ENCODE measurements at places on chromosomes 4 and X.

- no peak for DNase-seq
Measured at GRCh38 chrX:103584596-103584995, 719 bp upstream of the TCEAL4 start.

- no peak for DNase-seq
Measured at GRCh38 chr4:118746251-118746919, 61.2 kb downstream of the METTL14 start.

DNA sequence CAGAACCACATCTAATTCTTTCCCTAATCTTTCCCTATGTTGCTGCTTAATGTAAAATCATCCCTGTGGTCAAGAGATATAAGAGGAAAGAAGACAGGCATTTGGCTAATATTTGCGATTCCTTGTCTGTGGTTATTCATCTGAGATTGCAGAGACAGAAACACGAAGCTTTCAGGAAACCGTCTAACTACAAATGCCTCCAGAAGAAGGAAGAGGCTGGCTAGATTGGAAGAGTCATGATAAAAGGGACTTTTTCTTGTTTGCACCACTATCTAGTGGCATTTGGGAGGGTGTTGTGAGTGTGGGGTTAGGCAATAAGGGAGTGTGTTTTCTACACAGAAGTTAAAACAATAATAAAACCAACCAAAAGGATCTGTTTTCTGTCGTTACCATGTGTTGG, 43.9 kb downstream of the TMEM154 start:
- no peak for DNase-seq

DNA sequence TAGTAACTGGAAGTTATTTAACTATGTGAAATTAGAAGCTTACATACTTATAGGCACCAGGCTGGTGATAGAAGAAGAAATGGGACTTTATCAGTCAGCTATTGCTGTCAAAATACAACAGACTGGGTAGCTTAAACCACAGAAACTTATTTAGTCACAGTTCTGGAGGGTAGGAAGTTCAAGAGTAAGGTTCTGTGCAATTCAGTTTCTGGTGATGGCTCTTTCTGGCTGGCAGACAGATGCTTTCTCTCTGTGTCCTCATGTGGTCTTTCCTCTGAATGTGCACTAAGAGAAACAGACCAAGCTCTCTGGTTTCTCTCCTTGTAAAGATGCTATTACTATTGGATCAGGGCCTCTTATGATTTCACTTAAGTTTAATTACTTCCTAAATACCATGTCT, 92.1 kb upstream of the ANKRD50 start:
- DNase-seq, result no peak

DNA sequence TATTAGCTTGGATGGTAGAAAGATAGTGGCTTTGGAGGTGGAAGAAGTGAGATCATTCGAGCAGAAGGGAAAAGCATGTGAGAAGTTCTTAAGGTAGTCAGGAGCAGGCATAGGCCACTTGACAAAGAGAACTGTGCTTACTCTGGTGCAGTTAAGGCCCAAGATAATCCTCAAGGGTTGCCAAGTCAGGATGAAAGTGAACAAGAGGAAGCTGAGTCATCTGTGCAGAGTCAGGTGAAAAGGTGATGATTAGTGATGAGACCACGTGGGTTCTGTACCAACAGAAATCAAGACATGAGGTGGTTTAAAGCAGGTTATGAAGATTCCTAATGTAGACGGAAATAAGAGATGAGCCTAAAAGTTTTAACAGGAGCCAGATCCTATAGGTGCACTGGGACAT, 369.8 kb downstream of the DTHD1 start:
- no peak for DNase-seq

- no peak for DNase-seq
Measured at GRCh38 chr4:128635141-128635954, 174.2 kb upstream of the JADE1 start.

GRCh38 chr4:87688316-87688715, 38.2 kb downstream of the DMP1 start:
- no peak for DNase-seq

DNA sequence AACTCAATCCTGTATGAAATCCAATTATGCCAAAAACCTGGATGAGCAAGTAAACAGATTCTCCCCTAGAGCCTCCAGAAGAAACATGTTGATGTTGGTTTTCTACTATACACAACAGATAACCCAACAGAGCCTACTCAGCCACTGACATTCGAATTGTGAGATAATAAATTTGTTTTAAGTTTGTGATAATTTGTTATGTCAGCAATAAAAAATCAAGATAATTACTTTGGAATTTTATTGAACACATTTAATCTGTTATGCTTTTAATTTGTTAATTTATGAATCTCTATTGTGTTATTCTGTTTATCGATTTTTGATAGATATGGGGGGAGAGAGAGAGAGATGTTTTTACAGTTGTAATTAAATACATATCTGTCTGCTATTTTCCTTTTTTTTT, 1016.1 kb upstream of the PCDH7 start:
- no peak for DNase-seq

GRCh38 chrX:10470009-10470408, 150.4 kb downstream of the MID1 start:
- DNase-seq, result no peak

- DNase-seq, result no peak
Measured at GRCh38 chr4:76666944-76667532, 230.9 kb downstream of the SOWAHB start.

DNA sequence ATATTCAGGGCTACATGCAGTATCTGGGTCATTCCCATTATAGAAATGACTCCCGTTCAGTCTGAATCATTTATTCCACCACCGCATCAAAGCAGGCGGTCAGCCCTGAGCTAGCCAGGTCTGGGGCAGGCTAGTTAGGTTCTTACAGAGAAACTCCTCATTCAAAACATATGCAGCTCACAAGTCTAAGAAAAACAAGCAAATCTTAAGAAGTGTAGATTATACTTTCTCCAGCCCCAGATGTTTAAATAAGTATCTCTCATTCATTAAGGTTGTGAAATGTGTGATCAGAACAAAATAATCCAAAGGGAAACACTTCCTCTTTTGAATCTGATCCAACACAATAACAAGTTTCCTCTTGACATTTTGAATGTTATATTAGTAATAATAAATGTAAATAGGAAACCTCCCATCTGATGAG, 441.9 kb downstream of the INPP4B start:
- DNase-seq, result no peak

DNA sequence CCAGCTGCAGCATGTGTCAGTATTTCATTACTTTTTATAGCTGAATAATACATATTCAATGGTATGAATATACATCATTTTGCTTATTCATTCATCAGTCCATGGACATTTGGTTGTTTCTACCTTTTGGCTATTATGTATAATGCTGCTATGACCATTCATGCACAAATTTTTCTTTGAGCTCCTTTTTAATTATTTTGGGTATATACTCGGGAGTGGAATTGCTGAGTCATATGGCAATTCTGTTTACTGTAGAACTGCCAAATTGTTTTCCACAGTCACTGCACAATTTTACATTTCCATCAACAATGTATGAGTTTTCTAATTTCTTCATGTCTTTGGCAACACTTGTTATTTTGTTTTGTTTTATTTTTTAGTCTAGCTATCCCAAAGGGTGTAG, 405.9 kb upstream of the PITX2 start:
- DNase-seq, result no peak

DNA sequence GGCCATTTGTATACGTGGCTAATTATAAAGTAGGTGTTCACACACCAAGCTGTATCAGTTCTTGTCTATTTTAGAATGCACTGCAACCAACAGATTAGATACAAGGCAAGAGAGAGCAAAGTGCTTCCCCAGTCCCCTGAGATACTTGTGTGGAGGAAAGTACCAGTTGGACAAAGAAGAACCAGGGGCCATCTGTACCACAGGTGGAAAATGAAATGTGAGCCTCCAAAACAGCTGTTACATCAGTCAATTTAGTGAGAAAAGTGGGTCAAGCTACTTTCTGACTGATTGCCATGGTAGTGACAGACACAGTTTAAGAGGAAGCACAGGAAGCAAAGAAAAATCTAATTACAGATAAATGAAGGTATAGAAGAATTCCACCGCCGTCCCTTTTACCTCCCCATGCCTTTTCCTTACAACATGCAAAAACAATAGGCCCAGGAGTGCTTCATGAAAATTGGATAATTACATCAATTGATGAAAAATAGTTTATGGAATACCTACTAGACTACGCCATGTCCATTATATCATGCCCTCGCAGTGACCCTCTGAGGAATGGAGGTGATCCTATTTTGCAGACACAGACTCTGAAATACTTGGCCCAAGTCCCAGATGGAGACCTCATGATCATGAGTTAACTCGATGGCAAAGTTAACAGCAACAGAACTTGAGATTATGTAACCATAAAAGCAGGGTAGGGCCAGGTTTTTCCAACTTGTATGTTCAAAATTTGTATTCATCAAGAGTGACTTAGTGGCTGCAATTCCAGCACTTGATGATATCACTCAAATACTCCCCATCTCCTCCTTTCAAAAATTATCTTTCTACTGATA, 15.8 kb downstream of the SMPX start:
- DNase-seq, result no peak

DNA sequence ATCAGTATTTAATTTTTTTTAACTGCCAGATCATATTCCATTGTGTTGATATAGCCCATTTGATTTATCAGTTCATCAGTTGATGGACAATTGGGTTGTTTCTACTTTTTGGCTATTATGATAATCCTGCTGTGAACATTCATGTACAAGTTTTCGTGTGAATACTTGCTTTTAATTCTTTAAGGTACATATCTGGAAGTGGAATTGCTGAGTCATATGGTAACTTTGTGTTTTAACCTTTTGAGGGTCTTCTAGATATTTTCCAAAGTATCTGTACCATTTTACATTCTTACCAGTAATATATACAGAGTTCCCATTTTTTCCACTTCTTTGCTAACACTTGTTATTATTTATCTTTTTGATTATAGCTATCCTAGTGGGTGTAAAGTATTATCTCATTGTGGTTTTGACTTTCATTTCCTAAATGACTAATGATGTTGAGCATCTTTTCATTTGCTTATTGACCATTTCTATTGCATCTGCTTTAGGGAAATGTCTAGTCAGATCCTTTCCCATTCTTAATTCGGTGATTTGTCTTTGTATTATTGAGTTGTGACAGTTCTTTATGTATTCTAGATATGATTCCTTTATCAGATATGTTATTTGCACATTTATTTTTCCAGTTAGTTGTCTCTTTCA, 75.2 kb upstream of the NUDT6 start:
- DNase-seq, result no peak

GRCh38 chr4:40355131-40355530, 20.0 kb downstream of the CHRNA9 start:
- DNase-seq, result no peak

GRCh38 chr4:13378973-13379759, 105.0 kb downstream of the RAB28 start:
- DNase-seq, result no peak

GRCh38 chr4:25022766-25023165, 8.0 kb downstream of the LGI2 start:
- no peak for DNase-seq

DNA sequence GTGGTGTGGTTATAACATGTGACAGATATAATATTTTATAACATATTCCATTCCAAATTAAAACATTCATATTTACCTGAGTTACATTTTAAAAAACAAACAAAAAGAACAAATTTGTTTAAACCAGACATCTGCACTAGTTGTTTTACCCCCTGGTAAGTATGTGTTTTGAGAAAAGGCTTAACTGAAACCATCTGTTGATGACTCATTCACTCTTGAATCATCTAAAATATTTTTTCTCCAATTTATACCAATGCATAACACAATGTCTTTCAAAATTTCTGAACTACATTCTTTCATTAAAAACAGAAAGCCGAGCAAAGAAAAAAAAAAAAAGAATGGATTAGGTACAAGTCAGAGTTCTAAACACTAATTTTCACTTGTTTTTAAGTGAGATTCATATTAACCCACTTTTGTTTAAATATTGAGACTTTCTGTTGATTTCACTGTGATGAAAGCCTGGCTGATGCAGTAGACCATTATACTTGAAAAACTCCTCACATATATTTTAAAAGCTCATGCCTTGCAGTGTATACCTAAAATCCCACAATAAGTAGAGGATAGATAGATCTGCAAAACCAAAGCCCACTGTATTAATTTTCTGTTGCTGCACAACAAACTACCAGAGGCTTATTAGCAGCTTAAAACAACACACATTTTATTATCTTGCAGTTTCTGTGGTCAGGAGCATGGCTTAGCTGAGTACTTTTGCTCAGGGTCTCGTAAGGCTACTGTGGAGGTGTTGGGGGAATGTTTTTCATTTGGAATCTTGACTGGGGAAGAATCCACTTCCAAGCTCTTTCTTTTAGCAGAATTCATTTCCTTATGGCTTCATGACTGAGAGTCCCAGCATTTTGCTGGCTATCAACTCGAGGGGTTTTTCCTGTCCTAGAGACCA, 221.5 kb downstream of the PCDH18 start:
- DNase-seq, result no peak

DNA sequence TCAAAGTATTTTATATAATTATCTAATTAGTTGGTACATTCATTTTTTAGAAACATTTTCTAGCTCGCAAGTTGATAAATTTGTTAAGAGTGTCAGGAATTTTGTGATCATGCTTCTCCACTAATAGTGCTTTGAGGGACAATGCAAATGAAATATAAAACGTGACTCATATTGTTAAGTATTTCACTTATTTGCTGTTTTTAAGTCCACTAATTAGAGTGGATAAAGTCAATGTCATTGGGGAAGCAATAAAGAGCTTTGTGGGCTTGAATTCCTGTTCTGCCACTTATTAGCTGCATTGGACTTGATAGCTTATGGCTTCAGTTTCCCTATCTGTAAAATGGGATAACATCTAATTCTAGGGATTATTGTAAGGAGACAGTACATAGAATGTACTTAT, 26.5 kb upstream of the ANAPC4 start:
- no peak for DNase-seq

GRCh38 chr4:102301167-102301566, 44.1 kb downstream of the SLC39A8 start:
- DNase-seq, result no peak

DNA sequence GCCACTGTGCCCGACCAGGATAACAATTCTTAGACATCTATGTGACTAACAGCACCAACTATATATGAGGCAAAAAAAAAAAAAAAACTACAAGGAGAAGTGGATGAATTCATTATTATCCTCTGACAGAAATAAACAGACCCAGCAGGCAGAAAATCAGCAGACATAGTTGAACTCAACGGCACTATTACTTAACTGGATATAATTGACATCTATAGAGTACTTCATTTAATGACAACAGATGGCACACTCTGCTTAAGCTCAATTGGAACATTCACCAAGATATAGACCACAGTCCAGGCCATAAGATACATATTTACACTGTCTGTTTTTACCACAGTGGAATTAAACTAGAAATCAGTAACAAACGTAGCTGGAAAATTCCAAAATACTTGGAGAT, 13.3 kb downstream of the CLDN22 start:
- DNase-seq, result no peak

DNA sequence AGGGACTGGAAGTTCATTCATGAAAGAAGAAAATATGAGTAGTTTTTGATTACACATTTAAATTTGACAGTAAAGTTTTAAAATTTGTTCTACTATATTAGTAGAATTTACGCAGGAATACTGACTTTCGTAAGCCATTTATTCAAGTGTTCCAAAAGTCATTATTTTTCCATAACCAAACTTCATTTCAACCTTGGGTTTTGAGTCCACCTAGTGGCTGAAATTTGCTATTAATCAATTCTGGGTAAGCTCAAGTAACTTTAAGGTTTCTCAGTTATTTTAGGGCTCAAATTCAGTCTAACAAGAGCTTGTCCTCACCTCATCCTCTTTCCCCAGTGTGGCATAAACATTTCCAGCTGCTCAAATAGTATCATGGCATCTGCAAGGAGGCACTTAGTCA, 175.4 kb downstream of the SH3BGRL start:
- no peak for DNase-seq

- DNase-seq, result no peak
Measured at GRCh38 chr4:105644257-105644656, 64.2 kb downstream of the INTS12 start.
